Stimulated activated CD8-positive, alpha-beta memory T cell treated with anti-CD3 and anti-CD28 coated beads, Interleukin-15, amount 100 ng/mL, for 1 hour (primary cell): ENCODE measurements at places on chromosomes 7 and 10.

DNA sequence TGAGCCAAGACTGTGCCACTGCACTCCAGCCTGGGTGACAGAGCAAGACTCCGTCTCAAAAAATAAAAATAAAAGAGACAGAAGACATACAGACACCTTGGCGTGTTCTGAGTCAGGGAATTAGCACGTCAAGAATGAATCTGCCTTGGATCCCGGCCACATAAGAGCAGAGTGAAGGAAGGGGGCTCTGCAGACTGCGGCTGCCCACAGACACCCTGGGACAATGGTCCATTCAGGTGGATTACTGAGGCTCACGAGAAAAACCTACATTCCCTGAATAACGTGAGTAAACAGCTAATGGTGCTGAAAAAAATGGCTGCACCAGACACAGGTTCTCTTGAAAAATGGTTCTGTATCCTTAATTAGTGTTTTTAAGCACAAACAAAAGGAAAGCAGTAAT, 100.1 kb upstream of the FGFR2 start:
- no peak for DNase-seq

DNA sequence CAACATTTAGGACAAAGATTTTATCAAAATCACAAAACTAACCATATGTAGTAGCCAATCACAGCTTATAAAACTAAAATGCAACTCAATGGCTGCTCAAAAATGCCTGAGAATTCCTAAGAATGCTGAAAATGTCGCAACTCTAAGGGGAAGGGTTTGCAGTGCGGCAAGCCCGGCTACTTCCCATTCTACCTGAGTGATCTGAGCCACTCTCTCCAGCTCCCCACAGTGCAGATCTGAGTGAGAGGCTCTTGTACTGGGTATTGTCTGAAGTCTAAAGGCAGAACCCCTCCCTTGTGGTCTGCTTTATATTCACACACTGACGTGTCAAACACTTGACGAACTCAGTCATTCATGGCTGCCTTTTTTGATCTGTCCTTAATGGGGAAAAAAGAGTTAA, 28.9 kb downstream of the RAB11FIP2 start:
- DNase-seq: no peak

DNA sequence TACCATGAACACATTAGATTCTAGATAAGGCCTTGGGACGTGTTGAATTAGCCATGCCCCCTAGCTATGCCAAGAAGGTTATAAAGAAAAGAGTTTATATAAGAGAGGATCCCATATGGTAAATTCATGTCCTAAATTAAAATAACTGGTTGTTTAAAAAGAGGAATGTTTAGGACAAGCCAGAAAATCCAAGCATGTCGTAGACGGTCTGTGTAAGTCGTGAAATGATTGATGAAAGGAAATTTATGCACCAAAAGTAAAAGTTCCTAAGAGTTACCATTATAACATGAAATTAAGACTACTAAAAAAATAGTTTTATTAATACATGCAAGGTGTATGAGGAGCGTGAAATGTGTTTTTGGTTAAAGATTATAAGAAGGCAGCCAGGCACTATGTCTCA, 624.9 kb downstream of the ARL4A start:
- DNase-seq: no peak

DNA sequence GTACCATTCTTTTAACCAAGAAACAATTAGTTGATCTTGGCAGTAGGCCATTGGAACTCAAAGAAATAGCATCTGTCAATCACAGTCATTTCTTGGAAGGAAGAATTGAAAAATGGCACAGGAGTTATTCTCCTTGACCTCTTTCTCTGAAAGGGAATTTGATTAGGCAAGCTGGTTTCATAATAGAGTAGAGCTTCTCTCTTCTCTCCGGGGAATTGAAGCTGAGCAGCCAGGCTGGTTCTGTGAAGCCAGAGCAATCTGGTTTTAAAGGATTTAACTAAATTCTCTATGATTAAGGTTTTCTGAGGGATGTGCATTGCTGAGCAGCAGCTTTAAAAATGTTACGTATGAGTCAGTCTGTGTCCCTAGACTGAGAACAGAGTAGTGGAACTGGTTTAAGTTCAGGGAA, 70.2 kb downstream of the AHCYL2 start:
- no peak for DNase-seq

DNA sequence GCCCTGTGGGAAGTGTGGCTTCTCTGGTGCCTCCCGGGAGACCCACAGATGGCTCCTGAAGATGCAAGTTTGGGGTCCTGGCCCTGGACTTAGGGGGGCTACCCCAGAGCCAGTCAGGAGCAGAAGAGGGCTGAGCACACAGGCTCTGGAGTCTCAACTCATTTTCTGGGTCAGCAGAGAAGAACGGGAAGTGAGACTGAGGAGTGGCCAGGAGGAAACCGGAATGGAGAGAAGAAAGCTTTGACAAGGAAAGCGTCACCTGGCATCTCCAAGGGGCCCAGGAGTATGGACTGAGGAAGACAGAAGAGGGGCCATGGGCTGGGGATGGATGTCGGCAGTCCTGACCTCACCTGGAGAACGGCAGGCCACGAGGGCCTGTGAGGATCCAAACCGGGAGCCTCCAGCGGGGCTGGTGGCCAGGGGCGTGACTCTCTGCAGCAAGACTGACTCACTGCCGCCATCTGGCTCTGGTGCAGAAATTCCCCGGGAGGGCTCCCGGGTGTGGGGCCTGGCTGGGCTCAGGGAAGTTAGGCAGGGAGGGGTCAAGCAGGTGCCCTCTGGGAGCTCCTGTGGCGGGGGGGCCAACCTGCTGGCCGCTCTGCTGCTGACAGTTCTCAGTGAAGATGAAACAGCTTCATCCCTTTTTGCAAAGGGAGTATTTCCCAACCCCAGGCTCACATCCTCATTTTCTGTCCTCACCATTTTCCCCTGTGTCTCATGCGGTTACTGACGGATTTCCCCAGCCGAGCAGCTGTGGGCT, 23.6 kb downstream of the DAGLB start:
- DNase-seq: no peak

- DNase-seq: no peak
These were observed 70.6 kb downstream of the ZPBP start for GRCh38 chr7:50022451-50022850.

DNA sequence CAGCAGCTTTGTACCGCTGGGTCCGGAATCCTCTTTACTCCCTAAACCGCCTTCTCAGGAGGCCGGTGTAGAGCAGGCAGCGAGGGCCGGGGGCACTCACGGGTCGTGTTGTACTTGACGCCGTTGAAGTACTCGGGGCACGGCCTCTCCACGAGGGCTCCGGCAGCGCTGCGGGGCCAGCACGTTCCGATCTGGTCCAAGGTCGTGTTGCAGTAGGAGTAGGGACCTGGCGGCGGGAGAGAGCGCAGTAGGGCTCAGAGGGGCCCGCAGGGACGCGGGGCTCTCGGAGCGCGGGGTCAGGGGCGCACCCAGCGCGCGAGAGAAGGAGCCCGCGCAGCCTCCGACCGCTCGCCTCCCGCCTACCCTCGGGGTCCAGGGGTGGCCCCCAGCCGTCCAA, 443 bp downstream of the CRHR2 start:
- DNase-seq: no peak

- DNase-seq: no peak
These were observed 74.6 kb downstream of the ATRNL1 start for GRCh38 chr10:115167751-115168150.

GRCh38 chr10:102650655-102651454, 6.6 kb downstream of the TRIM8 start:
- no peak for DNase-seq
